ENCODE measurements at places on chromosomes 1 and 21.

GRCh38 chr1:62924983-62925790 is 141.3 kb downstream of the ATG4C start:
- DNase-seq = no peak

DNA sequence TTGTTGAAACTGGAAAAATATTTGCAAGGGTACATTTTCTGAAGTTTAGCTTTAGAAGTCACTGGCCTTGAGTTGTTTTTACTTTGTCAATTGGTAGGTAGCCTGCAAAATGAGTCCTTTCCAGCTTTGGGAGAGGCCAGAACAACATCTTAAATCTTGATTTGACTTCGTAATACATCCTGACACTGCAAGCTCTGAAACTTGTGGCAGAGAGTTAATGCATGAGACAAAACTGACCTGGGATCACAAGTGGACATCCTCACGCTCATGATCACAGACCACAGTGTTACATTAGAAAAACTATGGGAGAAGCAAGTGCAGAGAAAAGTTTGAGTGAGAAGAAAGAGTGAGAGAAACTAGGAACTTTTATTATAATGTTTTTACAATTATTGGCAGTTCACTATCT is 550.9 kb downstream of the USP25 start:
- no peak for DNase-seq

DNA sequence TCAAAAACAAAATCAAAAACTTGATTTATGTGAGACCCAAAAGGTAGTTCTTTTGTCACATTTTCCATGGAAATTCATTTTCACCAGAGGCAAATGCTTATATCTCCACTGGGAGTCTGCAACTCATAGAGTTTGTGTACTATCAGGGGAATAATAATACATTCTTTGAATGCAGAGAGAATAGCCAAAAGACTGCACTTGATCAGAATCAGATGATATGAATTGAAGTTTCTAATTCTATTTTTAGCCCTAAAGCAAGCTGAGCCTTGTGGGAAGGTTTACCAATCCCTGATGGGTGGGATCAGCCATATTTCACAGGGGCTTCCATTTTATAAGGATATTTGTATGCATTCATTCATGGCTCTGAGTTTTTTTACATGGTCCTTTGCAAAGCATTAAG is 49.6 kb downstream of the TSEN15 start:
- no peak for DNase-seq

GRCh38 chr1:23083714-23084480 is 64.6 kb downstream of the KDM1A start:
- no peak for DNase-seq

GRCh38 chr21:36522219-36522808 is 42.4 kb upstream of the CLDN14 start:
- DNase-seq = no peak

DNA sequence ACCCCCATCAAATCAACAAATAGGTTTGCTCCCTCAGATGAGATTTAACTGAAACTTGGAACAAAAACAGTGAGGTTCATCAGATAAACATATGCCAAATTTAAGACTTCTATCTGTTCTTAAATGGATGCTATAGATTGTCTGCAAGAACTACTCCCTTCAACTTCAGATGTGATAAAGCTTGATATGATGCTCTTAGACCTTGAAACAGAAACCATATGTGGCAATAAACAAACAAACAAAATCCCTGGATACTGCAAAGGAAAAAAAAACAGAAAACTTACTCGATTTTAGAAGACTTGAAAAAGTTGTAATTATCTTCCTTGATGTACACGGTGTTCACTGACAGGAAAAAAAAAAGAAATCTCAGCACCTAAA is 286.1 kb upstream of the USP25 start:
- DNase-seq = no peak

- DNase-seq = no peak
Observed at GRCh38 chr1:216045400-216045799, 377.8 kb downstream of the USH2A start.

GRCh38 chr21:45074048-45074817 is at the start of gene ADARB1:
ADARB1 (plus strand) TSS chr21:45074580; CDS start chr21:45171657, 97,077 bp downstream.
- DNase-seq = peak; percentile 47

- DNase-seq = no peak
Observed at GRCh38 chr1:53509775-53510174, 50.6 kb downstream of the DMRTB1 start.

DNA sequence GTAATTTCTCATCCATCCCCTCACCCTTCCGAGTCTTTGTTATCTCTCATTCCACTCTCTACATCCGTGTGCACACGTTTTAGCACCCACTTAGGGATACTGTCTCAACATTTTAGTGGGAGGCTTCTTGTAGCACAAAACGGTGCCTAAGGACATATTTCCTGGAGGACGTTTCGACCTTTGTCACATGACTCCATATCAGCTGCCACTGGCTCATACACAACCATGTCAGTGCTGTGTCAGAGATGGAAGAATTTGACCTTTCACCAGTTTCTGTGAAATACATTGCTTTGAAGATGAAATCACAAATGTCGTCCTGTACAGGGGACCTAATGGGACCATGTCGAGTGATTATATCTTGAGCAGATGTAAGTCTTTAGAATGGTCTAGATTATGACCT is 15.6 kb downstream of the B3GALT5 start:
- no peak for DNase-seq

DNA sequence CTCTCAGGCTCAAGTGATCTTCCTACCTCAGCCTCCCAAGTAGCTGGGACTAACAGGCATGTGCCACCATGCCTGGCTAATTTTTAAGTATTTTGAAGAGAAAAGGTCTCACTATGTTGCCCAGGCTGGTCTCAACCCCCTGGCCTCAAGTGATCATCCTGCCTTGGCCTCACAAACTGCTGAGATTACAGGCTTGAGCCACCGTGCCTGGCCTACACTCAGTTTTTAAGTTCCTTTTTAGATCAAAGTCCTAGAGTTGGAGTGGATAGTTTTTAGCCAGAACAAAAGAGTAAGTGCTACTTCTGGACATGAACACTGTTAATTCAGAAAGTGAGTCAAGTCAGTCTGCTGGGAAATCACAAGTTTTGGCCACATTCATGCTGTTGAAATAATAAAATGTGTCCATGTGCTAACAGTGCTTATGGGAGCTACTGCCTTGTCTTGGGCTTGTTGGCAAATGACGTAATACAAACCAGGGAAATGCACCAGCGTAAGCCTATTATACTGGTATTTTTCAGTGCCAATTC is 84.2 kb downstream of the NDUFS5 start:
- DNase-seq = no peak

DNA sequence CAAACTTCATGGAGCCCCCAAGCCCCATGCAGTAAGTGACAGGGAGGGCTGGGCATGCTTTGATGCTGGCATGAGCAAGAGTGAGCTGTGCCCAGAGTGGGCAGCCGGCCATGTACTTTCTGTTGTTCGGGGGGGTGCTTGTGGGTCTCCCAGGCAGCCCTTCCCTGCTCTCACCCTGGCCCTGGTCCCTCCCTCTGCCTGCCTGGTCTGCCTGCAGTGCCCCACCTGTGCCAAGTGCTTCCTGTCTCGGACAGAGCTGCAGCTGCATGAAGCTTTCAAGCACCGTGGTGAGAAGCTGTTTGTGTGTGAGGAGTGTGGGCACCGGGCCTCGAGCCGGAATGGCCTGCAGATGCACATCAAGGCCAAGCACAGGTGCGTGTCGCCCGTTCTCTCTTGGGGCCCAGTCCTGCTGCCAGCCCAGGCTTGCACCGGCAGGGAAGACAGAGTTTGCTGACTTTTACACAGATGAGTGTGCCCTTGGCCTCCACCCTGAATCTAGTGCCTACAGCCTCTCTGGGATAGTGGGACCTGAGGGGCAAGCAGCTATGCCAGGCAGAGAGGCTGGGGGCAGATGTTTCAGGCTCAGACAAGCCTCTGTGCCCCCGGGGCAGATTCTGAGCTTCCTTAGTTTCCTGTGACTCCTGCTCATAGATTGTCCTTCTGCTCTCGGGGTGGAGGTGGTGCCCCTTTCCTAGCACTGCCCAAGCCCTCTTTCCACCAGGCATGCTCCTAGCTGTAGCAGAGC is 7.6 kb downstream of the ZBTB48 start:
- DNase-seq = no peak

- no peak for DNase-seq
Observed at GRCh38 chr1:78549891-78550290, 59.1 kb downstream of the PTGFR start.

GRCh38 chr1:52542085-52542688 is 10.7 kb downstream of the TUT4 start:
- no peak for DNase-seq

DNA sequence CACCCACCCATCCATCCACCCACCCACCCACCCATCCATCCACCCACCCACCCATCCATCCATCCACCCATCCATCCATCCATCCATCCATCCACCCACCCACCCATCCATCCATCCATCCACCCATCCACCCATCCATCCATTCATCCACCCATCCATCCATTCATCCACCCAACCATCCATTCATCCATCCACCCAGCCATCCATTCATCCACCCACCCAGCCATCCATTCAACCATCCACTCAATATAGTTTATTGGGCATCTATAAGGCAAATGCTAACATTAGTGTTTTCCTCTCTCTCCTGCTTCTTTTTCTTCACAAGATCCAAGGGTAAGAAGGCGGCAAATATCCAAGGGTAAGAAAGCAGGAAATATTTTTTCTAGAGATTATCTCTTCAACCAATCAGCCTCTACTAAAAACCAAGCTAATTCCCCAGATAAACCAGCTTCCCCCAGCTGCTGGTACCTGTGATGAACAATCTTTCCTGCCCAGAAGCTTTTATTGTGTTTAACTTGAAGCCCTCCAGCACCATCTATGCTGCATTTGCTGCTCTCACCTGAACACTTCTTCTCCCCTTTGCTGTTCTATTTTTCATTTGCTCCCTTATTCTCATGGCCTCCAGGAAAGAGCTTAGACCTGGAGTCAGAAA is 22.6 kb upstream of the ATP2B4 start:
- DNase-seq = no peak

DNA sequence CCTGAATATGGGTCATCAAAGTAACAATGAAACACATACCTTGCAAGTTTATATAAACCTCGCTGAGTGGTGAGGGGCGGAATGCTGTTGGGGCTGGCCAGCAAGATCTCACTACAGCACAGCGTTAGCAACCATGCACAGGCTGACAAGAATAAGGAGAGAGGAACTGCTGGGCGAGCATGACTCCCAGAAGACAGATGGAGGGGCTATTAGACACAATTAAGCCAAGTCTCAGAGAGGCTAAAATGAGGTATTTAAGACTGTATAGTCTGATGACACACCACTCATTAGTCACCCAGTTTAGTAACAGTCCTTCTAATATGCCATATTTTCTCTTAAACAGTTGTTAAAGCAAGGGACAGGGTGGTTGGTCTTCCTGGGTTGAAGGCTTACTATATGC is 340.2 kb upstream of the NR5A2 start:
- DNase-seq = no peak

DNA sequence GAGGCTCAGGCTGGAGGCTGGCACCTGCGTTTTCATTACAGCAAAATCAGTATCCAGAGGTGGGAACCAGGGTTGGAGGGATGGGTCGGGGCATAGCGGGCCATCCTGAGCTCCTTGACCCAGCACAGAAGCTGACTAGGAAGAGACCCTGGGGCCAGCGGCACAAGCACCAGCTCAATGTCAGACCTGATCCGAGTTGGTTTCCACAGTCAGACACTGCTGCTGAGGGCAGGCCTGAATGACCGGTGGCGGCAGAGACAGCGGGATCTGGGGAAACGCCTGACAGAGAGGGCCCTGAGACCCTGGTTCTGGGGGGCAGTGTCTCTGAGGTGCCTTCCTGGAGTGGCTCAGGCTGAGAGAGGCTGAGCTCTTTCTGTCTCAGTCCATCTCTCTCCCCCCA is 162.0 kb upstream of the C1orf174 start:
- DNase-seq = no peak

- DNase-seq = no peak
Observed at GRCh38 chr1:160466961-160467360, 56.1 kb downstream of the SLAMF6 start.

DNA sequence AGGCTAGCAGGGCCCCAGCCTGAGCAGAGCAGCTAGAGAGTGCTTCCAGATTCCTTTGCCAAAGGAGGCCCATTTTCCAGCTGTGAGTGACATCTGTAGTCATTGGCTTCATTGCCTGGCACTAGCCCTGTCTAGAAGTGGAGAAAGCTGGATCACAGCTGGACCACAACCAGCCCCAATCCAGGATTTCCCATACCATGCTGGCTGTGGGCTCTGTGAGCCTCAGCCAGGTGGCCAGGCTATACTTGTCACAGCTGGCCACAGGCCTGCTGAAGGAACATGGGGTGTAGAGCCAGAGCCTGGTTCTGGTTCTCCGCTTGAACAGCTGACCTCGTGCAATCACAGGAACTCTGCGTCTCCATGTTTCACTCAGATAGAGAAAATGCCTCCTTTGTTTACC is 36.6 kb downstream of the RIMKLA start:
- no peak for DNase-seq

DNA sequence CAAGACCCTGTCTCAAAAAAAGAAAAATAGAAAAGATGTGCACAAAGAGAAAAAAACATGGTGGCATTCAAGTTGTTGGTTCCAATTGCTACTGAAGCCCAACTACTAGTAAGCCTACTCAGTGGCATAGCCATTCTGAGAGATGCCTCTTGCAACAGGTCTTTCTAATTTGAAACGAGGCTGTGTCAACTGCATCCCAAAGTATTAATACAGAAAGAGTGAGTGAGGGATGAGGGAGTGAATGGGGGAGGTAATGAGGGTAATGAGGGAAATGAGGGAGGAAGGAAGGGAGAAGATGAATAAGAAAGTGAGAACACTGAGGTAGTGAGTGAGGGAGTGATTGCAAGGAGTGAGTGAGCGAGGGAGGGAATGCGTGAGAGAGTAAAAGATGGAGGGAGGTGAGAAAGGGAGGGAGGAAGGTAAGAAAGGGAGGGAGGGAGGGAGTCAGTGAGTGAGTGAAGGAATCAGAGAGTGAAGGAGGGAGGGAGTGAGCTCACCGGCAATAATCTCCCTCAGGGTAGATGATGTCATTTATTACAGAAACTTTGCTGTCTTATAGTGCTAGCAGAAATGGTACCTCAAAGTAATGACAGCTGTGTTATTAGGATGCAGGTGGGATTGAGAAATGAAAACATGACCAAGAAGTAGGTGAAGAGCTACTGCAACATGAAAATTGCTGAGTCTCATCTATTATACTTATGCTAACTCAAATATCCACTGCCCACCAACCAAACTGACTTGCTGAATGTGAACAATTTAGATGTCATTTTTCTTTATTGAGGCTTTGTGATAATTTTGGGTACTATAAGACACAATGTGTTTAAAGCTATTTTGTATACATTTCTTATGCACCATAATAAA is 75.6 kb upstream of the ADAM30 start:
- no peak for DNase-seq

GRCh38 chr21:16678429-16679160 is 834.2 kb upstream of the CXADR start:
- DNase-seq = no peak

GRCh38 chr1:26360807-26361604 is 7.1 kb upstream of the CRYBG2 start:
- no peak for DNase-seq

- DNase-seq = no peak
Observed at GRCh38 chr1:24134376-24134775, 8.6 kb downstream of the IL22RA1 start.

GRCh38 chr1:44408632-44409602 is 3.9 kb downstream of the RNF220 start:
- DNase-seq = no peak

DNA sequence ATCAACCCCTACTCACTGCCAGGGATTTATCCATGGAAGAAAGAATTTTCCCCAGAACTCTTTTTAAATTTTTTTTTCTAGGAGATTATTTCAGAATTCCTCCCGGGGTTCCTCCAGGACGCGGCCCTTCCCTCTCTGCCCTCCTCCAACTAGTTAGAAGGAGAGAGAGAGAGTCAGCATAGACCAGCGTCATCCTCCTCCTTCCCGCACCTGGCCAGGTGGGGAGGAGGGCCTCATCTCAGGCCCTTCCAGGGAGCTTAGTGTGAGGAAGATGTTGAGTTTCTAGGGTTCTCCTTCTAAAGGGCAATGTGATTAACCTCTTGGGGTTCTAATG is 63.6 kb downstream of the CDK18 start:
- no peak for DNase-seq

All from effector CD8-positive, alpha-beta T cell (primary cell).